Breast epithelium (tissue), 4 donors: ENCODE measurements at places on chromosomes 7 and 10. TPM values are rescaled to one million over a fixed set of nuclear protein-coding genes. Genes with fewer than 3 reads are reported as not detected.

Gene CYP26C1
- total RNA-seq, result 0.15 TPM

Gene STARD3NL
- total RNA-seq, result 42.9 TPM

Gene SLIT1
- 0.44 TPM for total RNA-seq

Gene SHOC2
- total RNA-seq, result 69.7 TPM

Gene SPDYE1
- total RNA-seq, result not detected

Gene EN2
- 0.33 TPM for total RNA-seq

GRCh38 chr7:45036317-45036716 lies 36.3 kb downstream of the CCM2 start:
- no peak for DNase-seq

DNA sequence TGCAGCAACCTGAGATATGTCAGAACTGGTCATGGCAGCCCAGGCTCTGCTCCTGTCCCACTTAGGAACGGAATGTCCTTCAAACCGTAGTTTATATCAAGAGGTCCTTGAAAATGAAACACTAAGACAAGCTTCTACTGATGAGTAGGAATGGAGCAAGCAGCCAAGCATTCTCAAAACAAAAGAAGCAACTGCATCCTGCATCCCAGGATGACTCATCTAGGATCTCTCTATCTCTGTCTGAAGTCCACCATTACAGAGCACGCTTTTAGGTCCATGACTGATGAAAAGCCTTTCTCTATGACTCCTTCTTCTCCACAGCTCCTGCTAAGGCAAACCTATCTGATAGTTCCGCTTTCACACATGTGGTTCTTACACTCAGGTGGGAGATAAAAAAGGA lies 16.3 kb downstream of the MBL2 start:
- DNase-seq, result no peak

GRCh38 chr10:87750001-87750671 lies 67.9 kb downstream of the ATAD1 start:
- no peak for DNase-seq

DNA sequence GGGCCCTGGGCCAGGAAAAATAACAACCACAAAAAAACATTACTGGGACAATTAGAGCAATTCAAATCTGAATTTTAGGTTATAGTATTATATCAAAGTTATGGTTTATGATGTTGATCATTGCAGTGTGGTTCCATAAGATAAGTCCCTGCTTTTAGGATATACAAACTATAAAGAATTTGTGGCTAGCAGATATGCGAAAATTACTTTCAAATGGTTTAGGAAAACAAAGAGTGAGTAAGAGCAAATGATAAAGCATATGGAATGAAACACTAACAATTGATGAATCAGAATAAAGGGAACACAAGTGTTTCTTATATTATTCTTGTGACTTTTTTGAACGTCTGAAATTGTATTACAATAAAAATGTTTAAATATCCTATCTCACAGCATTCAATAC lies 64.4 kb upstream of the HECTD2 start:
- DNase-seq, result no peak

GRCh38 chr7:68295386-68295785 lies 1298.8 kb downstream of the TYW1 start:
- no peak for DNase-seq

DNA sequence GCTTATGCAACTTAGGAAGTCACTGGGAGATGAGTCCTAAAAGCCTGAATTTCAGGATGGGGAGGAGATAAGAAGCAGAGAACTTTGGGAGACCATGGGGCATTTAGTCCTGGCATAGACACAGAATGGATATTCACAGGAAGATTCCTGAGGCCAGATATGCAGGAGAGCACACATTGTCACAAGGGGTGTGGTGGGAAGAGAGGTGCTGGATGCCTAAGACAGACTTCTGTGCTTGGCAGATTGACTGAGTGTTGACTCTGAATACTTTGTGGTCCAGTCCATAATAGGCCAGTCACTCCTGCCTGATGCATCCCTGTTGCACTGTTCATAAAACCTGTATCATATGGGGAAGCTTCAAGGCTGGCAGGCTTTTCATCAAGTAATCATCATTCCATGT lies 18.5 kb downstream of the SRI start:
- no peak for DNase-seq

DNA sequence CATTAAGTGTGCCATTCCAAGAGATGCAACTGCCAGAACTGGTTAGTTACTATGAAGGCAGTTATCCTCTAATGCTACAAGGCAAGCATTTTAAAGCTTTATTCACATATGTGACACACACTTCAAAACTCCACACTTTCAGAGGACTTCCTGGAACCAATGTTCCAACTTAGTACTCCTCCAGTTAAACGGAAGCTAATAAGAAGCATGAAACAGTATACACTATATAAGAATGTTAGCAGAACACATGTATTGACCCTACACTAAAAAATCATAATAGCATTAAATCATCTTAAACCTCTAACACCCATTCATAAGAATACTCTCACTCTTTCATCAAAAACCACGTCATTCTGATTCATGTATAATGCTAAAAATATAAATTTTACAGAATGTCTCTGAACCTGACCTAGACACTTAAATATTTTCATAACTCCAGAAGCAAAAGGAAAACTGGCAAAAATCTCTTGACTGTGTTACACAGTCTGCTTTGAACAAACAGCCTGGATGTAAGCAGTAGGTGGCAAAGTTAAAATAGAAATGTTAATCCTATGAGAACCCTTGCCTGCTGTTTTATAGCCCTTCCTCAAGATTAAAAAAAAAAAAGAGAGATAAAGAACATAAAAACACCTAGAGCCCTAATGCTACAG lies 135.0 kb downstream of the SEMA3C start:
- DNase-seq, result no peak

DNA sequence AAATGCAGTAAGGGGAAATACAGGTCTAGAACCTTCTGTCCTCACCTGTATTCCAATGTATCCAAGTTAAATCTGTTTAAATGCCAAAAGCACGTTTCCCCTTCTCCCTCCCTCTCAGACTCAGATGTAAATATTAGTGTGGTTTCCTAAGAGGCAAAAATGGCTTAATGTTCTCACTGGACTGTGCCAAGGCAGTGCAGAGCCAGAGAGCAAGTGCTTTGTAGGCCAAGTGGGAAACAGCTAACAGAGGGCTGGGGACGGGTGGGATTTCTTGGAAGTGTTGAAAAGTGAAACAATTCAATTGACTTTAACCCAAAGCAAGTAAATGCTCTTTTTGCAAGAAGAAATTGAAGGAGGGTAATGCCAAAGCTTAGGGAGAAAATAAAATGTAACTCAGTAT lies 103.1 kb downstream of the GSAP start:
- DNase-seq, result no peak

DNA sequence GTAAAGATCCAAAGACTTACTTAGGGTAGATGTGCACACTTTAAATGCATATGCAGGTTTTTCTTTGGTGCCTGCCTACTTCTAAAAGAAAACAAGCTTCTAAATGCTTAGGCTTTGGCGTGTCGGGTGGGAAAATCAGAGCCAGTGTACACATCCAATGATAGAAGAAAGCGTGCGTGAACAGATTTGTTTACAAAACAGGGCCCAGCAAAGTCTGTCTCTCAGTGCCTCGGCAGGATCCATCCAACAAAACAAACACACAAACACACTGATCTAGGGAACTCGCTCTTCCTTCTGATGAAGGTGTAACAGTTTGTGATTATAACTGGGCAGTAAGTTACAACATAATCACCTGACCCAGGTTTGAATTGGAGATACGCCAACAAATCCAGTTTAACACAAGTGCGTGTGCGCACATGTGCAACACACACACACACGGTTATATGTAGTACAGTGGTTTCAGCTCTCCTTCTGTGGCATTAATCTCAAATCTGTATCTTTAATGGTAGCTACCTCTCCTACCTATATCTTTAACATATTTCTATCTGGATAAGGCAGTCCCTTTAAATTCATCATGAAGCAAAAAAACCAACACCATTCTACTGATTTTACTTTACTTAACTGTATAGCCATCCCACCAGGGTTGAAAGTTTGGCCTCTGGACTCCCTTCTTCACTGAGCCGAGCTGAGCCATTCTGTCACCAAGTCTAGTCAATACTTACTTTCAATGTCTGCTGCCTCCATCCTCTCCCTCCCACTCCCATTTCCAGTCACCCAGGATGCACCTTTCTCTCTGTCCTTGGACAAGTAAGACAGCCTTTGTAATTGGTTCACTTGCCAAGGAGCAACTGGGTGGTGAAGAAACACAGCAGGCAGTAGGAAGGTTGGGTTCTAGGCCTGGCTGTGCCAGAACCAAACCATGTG lies 184.4 kb upstream of the KLF14 start:
- DNase-seq, result no peak
